ENCODE measurements at places on chromosomes 4 and X.

DNA sequence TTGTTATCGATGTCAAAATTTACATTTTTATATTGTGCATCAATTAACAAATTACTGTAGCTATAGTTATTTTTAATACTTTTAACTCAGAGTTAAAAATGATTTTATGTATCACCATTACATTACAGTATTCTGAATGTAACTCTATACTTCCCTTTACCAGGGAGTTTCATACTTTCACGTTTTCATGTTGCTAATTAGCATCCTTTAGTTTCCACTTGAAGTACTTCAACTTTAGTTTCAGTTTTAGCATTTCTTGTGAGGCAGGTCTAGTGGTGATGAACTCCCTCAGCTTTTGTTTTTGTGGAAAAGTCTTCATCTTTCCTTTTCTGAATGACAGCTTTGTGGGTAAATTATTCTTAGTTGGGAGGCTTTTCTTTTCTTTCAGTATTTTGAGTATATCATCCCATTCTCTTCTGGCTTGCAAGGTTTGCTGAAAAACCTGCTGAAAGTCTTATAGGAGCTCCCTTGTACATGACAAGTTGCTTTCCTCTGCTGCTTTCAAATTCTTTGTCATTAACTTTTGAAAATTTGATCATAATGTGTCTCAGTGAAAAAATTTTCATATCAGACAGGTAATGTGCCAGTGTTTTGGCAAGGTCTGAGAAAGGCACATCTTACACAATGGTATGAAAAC lies 9.8 kb upstream of the CISD2 start:
- no peak for DNase-seq

GRCh38 chr4:29220761-29221160 lies 1499.4 kb upstream of the PCDH7 start:
- DNase-seq, result no peak

- DNase-seq, result no peak
These were observed 325.2 kb downstream of the LDB2 start for GRCh38 chr4:16573206-16573605.

DNA sequence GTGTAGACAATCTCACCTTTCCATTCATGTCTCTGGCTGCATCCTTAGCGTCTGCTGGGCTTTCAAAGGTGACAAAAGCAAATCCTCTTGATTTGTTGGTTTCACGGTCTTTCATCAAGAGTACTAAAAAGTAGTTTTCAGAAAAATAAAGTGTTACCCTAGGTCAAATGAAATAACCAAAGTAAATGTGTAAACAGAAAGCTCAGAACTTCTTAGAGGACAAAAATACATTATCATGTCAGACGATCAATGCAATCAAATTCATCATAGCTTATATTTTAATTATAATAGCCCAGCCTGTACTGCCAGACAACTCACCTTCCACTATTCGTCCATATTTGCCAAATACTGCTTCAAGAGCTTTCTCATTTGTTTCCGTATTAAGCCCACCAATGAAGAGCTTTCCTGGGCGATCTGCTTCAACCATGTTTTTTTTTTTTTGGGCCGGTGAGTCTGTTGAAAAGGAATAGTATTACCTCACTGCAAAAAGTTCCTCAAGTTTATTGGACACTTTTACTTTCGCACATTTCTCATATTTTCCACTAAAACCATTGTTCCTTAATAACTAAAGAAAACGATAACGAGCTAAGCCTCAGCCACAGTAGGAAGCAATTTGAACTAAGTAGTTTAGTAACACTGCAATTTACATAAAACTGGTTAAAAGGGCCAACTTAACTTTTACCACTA lies 1.4 kb downstream of the RBMX start:
- DNase-seq, result no peak

DNA sequence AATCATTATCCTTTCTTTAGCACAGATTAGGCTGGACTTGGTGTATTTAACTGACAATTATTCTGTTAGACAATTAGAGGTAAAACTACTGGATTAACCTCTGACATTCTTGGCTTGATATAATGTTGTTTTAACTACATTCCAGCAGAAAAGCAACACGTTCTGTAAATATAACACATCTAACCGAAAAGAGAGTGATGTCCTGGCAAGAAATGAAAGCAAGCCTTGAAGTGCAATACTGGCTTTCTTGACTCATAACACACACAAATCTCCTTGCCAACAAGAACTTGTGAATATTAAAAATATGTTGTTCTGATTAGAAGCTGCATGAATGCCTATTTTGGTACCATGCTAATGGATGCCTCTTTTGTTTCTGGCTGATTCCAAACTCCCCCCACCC lies 76.4 kb downstream of the EFHC2 start:
- DNase-seq, result no peak
